ENCODE measurements at places on chromosomes 6 and 20.

GRCh38 chr6:162907876-162908481 lies 180.2 kb downstream of the PACRG start:
- DNase-seq: no peak

- DNase-seq: peak; percentile 53
Observed at GRCh38 chr6:11381801-11382513, 149.5 kb upstream of the NEDD9 start.

DNA sequence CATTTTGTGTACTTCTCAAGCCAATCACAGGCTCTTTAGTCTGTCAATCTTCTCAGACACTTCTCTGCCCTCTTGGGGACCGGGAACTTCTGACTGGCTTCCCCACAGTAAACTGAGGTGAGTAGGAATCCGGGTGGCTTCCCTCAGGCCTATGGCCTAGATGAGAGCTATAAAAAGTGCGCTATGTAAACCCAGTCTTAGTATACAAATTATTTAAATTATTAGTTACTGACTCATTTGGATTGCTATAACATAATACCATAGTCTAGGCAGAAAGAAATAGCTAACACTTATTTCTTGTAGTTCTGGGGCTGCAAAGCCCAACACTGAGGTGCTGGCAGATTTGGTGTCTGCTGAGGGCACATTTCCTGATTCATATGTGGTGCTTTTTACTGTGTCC lies 109.2 kb upstream of the MCHR2 start:
- no peak for DNase-seq

DNA sequence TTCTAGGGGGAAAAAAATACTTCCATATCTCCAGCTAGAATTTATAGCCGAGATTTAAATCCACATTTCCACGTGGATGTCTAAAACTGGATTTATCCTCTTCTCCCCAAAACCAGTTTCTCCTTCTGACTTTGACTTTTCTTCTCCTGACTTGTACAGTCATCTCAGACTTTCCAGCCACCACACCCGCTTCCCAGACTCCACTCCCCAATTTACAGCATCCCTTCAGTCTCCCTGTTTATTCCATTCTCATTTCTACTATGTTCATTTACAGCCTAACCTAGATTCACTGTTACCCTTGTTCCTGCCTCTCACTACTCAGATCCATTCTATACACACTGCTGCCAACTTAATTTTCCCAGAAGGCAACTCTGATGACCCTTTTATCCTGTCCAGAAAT lies 224.8 kb downstream of the KHDC1L start:
- DNase-seq: no peak

DNA sequence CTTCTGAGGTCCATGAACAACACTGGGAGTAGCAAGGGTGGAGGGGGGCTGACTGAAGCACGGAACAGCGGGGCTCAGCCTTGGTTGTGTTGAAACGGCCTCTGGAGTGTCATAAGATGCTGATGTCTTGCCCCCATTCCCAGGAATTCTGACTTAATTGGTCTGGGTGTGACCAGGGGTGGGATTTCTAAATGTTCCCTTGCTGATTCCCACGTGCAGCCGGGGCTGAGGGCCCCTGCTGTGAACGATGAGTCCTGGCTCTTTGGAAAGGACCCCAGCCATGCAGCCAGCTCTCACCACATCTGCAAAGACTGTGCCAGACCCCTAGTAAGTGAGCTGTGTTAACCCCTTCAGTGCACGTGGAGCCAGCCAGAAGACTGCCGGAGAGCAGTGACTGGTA lies 28.6 kb upstream of the FAM50B start:
- no peak for DNase-seq

DNA sequence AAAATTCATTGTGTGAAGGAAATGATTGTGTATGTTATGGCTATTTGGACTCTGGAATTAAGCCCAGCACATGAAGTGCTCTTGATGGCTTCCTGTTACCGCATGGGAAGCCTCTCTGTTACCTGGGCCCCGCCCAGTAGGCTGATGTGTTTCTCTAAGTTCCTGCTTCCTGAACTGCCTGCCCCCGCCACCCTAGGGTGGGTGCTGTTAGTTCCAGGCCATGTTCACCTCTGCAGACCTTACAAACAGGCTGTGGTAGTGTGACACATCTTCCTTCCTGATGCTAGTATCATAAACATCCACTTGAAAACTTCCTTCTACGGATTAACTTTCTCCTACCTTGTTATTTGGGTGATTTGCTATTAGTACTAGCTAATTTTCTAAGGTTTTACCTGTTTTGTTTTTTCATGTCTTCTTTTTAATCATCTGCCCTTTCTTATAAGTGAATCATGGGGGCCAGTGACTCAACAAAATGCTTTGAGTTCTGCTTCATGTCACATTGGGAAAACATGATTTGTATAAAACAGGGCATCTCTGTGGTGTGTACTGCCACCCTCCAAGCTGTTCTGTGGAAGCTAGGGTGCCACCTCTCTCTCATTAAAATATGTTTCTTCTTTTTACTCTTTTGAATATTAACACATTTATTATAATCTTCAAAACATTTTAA lies 40.6 kb downstream of the SH3BGRL2 start:
- DNase-seq: peak; percentile 94

DNA sequence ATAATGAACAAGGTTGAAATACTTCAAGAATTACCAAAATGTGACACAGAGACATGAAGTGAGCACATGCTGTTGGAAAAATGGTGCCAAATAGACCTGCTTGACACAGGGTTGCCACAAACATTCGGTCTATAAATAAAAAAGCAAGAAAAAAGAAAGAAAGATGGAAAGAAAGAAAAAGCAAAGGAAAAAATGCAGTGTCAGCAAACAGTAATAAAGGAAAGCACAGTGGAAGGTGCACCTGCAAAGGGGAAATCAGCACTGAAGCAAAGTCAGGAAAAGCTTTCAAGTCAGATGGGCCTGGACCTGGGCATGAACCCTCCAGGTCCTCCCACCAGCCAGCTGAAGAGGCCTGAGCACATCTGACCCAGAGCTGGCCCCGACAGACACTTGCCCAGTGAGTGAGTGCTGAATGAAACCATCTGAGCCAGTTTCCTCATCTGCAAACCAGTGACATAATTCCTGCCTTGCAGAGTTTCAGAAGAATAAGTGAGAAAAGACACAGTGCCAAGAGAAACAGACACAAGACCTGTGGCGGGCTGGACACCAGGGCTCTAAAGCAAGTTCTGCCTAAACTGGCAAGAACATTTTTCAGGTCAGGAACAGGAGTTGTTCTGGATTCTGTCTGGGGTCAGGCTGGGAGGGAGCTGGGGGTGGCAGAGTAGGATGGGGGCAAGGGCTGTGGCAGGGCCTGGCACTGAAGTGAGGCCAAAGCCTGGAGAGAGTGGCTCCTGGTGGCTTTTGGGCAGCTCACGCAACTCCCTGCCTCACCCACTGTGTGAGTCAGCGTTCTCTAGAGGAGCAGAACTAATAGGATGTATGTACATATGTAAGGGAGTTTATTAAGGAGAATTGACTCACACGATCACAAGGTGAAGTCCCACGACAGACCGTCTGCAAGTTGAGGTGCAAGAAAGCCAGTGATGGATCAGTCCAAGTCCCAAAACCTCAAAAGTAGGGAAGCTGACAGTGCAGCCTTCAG lies 23.9 kb upstream of the MICB start:
- DNase-seq: no peak

DNA sequence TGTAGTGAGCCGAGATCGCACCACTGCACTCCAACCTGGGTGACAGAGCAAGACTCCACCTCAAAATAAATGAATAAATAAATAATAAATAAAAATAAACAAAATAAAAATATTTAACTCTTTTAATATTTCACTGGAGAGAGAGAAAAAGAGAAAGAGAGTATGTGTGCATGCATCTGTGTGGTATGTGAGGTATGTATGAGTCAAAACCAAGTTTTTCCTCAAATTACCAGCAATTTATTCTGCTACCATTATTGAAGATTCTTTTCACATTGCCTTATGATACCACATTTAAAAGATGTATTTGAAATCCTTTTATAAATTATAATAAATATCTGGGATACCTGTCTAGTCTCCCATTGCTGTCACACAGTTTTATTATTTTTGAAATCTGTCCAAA lies 122.1 kb downstream of the CD164 start:
- DNase-seq: no peak

GRCh38 chr6:79134699-79135474 lies 56.8 kb upstream of the PHIP start:
- DNase-seq: no peak

DNA sequence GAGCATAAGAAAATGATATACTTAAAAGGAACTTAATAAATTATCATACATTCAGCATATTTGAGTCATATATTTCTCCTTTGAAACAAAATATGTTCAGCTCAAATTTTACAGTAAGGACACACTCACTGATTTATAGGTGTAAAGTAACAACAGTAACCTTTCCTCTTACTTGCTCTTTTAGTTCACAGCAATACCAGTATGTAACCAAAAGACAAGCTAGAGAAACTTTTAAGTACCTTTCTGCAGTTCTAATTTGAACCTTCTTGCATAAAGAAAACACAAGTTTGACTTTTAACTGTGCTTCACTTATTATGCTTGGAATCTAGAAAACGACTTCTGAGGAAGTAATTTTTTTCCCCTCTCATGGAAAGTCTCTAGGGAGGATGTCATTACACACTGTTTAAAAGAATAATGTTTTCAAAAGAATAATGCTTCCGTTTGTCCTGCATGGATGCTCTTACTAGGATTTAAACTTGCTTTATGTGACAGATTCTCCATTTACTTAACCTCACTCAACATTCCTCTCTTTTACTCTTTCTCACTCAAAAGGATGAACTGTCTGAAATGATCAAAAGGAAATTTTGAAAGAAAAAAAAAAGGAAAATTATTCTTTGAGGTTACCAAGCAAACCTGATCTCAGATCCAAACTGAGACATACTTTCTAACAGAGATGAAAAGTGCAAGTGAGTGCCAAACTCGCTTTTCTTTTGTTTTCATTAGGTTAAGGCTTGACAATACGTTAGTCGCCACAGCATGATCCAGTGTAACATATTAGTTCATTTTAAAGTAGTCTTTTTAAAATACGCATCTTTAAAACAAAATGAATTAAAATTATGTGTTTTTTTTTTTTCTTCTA lies 22.4 kb upstream of the CALHM6 start:
- no peak for DNase-seq

DNA sequence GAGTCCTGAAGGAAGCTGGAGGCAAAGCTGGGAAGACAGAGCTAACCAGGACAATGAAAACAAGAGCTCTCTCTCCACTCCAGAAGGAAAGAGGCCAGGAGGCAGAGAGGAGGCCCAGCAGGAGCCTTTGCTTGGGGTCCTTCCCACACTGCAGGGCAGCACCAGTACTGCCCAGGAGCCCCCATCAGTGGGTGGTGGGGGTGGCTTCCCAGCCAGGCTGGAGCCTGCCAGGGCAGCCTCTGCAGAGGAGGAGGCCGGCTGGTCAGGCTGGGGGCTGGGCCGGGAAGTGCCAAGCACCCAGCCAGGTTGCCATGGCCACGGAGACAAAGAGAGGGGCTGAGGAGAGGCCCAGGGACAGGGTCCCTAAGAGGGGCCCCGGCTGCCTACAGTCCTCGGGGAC lies 33.4 kb downstream of the PREX1 start:
- no peak for DNase-seq

- no peak for DNase-seq
Observed at GRCh38 chr6:153015094-153015640, 12.7 kb upstream of the MTRF1L start.

DNA sequence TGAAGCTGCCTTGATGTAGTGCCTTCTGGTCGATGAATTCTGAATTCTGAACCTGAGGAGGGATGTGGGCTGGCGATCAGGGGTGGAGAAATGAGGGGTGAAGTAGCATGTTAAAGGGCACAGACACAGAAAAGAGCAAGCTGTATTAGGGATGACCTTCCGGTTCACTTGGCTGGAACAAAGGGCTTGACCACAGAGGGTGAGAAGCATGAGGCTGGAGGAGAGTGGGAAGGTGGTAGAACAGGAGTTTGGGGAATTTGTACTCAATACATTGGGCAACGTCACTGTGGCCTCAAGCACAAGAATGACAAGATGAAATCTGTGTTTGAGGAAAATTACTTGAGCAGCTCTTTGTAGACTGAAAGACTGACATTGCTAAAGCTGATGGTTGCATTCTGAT lies 155.8 kb downstream of the SOBP start:
- no peak for DNase-seq

GRCh38 chr20:63740627-63741353 lies 1.2 kb downstream of the SLC2A4RG start:
- peak; percentile 94 for DNase-seq

GRCh38 chr20:11080010-11080409 lies 406.2 kb upstream of the JAG1 start:
- DNase-seq: no peak

DNA sequence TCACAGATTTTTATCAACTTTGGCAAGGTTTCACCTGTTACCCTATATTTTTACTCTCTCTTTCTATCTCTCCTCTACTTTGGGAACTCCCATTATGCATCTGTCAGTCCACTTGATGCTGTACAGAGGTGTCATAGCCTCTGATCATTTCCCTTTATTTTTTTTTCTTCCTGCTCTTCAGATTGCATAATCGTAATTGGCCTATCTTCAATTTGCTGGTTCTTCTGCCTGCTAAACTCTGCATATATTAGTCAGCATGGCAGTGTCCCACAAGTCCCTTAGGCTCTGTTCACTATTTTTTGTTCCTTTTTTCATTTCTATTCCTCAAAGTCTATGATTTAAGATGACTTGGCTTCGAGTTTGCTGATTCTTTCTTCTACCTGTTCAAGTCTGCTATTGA lies 44.7 kb upstream of the MICB start:
- no peak for DNase-seq

DNA sequence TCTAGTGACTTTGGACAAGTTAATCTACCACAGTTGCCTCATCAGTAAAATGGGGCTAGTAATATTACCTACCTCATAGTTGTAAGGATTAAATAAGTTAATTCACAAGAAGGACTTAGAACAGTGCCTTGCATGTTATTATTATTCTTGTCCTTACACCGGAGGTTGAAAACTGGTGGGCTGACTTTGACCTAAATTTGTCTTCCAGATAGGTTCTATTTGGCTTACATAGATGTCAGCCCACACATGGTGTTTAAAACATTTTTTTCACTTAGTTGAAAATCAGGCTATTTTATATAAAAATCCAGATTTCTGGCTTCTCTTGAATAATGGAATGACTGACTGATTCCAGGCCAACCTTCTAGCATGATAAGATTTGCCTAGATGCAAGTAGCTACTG lies 3.2 kb downstream of the SYS1 start:
- no peak for DNase-seq

All from thyroid gland (tissue), 4 donors.